T1000 (cell line): ENCODE measurements at places on chromosomes 4 and X.

DNA sequence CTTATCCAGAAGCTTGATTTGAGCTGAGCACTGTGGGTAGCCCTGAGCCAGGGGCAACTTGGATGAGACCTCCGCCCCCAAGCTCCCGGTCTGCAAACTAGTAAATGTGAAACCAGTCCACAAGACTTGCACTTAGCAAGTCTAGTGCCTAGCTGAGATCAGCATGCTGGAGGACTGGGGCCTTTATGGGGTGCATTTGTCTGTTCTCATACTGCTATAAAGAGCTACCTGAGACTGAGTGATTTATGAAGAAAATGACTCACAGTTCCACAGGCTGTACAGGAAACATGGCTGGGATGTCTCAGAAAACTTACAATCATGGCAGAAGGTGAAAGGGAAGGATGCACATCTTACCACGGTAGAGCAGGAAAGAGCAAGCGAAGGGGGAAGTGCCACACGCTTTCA, 42.1 kb upstream of the HOPX start:
- no peak for DNase-seq

- no peak for DNase-seq
These were observed 45.5 kb downstream of the NPFFR2 start for GRCh38 chr4:72077346-72077745.

GRCh38 chrX:120751683-120752082, 121.8 kb upstream of the C1GALT1C1 start:
- DNase-seq: no peak

DNA sequence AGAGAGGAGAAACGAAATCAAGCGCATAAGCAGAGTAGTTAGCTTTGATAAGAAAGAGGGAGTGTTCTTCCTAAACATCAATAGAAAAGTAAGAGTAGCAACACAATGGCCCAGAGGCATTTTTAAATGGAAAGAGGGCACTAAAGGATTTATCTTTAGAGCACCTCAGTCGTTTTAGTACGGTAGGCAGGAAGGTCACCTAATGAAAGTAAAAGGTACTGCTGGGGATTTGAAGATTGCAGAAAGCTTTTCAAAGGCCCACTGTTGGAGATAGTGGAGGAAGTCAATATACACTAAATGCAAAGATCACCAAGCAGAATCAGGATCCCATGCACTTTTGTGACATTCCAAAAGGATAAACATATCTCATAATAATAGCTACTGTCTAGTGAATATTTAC, 667.7 kb upstream of the GRID2 start:
- no peak for DNase-seq

GRCh38 chr4:120844528-120844921, 78.0 kb downstream of the PRDM5 start:
- no peak for DNase-seq

DNA sequence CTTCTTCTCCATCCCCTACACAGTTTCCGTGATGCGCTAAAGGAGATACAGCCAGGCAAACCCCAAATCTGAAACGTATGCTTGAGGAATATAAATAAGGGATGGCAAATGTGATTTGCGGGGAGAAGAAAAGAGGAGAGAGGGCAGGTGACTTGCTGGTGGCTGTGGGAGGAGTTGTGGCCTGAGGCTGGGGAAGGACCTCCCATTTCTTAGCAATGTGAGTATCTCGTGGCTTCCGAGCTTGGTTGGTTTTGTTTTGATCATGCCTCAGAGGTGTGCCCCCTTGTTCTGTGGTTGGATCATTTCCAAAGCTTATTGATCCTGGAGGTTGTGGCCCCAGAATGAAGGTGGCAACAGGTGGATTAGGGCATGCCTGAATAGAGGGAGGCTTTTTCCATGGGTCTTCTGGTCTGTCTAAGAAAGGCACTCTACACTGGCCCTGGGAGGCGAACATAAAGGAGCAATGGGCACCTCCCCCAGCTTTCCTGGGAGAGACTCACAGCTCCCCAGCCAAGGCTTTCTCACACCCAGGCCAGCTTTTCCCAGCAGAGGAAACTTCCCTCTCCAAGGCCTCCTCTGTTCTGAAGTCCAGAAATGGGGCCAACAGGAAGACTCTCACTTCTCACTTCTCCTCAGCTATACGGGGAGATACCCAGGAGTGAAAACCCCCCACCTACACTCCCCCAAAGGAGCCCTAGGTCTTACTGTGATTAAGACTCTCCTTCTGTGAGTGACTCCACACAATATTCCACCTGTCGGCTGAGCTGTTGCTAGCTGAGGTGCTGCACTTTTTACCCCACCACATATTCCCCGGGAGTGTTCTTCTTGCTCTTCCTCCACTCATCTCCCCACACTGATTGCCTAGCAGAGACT, 40.0 kb downstream of the C4orf51 start:
- no peak for DNase-seq

DNA sequence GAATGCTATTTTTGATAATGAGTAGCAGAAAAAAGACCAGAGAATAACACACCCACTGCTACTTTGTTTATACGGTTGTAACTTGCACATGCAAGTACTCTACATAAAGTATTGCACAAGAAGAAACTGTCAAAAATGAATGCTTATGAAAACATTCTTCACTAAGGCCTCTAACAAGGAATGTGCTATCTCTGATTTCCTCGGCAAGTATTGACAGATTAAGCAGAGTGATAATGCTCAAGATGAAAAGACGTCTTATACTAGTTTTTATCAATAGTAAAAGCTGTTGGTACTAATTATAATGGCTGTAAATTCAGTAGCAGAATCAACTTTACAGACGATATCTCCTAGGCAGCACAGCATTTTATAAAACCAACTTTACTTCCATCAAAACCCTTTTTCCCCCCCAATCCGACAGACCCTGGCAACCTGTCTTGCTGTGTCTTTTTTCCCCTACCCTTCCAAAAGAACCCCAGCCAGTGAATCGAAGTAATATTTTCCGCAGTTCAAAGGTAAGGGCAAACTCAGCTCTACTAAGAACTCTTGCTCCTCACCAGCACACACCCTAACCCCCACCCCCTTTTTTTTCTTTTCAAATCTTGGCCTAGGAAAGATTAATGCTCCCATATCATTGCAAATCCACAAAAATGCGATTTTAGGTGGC, 1.5 kb downstream of the FRYL start:
- DNase-seq: no peak

GRCh38 chr4:3225071-3225850, 23.7 kb upstream of the MSANTD1 start:
- no peak for DNase-seq

DNA sequence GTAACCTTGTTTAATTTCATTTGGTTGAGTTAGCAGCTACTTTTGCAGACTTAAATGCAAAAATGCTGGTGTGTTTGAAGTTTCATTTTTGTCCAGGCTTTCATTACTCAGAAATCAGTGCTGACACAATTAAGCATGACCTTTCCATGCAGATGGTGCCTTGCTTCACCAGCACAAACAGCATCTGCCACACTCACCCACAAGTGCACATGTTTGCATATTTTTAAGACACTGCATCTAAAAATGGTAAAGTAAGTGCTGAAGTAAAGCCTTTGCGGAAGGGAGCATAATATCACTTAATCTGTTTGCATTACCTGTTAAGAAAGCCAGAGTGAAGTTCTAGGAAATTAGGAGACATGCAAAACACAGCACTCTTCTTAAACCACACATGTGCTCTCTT, 7.3 kb upstream of the DAPP1 start:
- DNase-seq: no peak

GRCh38 chr4:158446106-158446505, 75.6 kb upstream of the RXFP1 start:
- DNase-seq: no peak

DNA sequence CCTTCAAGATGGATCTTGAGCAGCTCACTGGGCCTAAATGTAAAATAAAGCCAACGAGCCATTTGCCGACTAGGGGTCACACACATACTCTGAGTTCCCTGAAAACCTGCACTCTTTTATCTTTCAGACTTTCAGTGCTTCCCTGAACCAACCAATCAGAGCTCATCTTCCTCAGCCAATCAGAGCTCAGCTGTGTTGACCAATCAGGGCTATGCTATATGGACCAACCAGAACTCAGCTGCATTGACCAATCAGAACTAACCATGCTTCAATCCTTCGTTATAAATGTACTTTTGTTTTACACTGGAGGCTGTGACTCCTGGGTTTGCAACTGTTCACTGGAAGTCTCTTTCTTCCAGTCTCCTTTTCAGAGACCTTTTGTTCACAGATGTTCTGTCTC, 19.3 kb downstream of the SLC25A53 start:
- peak; percentile 4 for DNase-seq

DNA sequence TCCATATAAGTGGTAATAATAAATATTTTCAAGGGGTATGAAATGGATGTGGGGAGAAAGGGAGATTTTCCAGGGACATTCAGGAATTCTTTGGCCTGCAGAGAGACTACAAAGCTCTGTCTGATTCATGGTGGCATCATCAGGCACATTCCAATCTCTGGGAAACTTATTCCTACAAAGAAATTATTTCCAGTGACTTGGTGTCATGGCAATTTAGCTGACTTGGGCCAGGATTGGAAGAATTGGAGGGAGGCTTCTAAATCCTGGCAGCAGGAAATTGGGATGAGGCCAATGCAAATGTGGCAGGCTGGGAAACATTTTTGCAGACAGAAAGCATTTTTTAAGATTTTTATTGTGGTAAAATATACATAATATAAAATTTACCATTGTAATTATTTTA, 204.6 kb downstream of the RTL9 start:
- DNase-seq: no peak

GRCh38 chr4:39889226-39889625, 88.5 kb downstream of the PDS5A start:
- no peak for DNase-seq

DNA sequence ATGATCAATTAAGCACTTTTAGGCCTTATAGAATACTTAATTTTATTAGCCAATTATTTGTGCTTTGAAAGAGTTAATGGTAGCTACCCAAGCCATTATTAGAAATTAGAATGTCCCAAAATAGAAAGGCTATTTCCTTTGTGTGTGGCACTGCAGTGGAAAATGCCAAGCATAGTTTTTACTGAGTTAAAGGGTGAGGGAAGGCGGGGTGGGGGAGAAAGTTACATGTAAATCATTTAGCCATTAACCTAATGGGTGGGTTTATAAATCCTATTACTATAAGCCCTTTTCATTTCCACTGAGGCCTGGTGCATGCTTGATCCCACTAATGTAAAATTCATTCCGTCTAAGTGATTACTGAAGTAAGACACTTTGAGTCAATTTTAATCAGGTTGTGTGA, 105.8 kb downstream of the POLA1 start:
- no peak for DNase-seq

DNA sequence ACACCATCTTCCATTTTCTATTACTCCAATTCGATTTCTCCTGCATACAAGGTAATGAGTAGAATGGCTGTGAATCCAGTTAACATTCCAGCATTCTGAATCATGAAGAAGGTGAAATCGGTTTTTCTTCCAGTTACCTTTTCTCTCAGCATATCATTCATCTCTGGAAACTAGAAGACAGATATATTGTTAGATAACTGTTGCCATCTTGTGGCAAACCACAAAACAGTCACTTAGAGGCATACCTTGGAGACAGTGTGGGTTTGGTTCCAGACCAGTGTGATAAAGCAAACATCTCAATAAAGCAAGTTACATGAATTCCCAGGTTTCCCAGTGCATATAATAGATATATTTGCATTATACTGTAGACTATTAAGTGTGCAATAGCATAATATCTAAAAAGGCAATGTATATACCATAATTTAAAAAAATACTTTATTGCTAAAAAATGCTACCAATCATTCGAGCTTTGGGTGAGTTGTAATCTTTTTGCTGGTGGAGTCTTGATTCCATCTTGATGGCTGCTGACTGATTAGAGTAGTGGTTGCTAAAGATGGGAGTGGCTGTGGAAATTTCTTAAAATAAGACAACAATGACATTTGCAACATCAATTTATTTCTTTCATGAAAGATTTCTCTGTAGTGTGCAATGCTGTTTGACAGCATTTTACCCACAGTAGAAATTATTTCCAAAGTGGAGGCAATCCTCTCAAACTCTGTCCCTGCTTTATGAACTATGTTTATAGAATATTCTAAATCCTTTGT, 82.1 kb downstream of the SLC39A8 start:
- DNase-seq: no peak

DNA sequence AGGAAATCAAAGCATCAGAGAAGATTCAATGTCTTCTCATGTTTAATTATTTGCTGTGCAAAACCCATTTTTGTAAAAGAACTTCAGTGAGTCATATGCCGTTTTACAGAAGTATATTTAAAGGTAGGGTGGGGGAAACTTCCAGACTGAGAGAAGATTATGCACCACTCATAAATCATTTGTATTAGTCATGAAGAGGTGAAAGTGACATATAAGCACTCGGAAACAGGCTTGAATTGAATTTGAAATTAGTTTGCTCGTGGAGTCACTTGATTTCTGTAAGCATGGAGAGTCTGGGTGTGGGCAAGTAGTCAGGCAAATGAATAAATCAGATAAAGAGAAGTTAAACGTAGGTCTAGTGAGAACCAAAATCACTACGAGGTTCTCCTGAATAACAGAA, 335.1 kb downstream of the ANK2 start:
- no peak for DNase-seq

GRCh38 chrX:46574774-46575381, 1.3 kb downstream of the CHST7 start:
- DNase-seq: no peak

DNA sequence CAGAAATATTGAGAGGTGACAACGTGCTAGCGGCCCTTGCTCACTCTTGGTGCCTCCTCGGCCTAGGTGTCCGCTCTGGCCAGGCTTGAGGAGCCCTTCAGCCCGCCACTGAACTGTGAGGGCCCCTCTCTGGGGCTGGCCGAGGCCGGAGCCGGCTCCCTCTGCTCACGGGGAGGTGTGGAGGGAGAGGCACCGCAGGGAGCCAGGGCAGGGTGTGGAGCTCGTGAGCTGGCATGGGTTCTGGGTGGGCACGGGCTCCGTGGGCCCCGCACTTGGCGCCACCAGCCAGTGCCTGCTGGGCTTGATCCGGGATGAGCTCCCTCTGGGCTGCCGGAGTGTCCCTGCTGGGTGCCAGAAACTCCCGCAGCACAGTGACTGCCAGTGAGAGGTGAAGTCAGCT, 16.0 kb upstream of the VAMP7 start:
- no peak for DNase-seq

DNA sequence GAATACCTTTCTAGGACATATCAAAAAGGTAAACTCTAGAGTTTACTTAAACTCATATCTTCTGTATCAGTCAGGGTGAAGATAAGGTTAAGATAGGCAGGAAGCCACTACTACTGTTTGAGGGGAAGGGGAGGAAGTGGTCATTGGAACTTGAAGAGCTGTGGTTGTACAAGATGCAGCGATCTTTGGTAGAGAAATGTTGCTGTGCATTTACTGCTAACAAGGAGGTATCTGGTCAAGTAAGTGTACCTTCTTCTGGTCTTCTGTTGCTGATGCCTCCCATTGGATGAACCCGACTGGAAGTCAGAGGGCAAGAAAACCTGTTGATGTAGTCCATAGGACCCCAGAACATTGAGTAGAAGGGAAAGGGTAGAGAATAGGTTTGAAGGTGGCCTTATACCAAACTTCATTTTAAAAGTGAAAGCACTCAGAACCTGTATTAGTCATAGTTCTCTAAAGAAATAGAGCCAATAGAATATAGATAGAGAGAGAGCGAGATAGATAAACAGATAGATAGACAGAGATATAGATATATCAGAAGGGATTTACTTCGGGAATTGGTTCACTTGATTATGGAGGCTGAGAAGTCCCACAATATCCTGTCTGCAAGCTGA, 47.9 kb upstream of the TSPAN5 start:
- DNase-seq: no peak
